Placental epithelial cell (primary cell): ENCODE measurements at places on chromosomes 6 and 20. TPM values are rescaled to one million over a fixed set of nuclear protein-coding genes. Genes with fewer than 3 reads are reported as not detected.

The C4B gene
- 4.2 and 6.3 TPM in 2 replicates for total RNA-seq

The C6orf141 gene
- total RNA-seq = not detected in 2 replicates

The SNAP91 gene
- under 0.01 TPM in 1 of 2 replicates, not detected in the other for total RNA-seq

The ELOVL2 gene
- total RNA-seq = not detected in 2 replicates

The WFDC12 gene
- not detected in 2 replicates for total RNA-seq
